ENCODE measurements at places on chromosomes 13 and 19.

DNA sequence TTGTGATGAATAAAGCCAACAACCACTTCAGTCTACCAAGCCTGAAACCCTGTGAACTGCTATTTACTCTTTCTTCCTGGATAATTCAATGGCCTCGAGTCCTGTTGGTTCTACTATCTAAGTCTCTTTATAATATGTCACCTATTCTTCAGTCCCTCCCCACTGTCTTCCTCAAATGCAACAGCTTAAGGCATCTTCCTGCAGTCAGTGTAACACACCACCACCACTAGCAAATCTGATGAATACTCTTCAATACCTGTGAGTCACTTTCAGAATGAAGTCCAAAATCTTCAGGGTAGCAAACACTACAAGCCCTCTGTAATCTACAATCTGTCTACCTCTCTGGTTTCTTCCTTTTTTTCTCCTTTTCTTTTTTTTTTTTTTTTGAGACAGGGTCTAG lies 32.9 kb downstream of the ZDHHC20 start:
- no peak for DNase-seq

DNA sequence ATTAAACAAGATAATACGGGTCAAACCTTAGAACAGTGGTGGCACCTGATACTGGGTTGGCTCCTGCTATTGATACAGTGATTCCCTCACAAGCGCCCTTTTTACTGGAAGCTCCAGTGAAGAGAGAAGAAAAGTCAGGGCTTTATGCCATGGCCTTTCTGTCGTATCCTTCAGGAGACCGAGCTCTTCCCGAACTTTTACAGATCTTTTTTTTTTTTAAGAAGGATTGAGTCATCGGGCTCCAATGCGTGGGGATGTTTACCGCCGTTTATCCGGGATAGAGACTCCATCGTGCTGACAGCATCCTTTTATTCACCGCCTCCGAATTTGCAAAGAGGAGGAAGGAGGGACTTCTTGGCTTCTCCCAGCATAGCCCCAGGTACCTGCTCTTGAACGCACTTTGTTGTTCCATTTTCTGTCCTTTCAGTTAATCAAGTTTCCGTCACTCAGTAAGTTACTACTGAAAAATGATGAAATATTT lies 574 bp downstream of the ZNF227 start:
- DNase-seq, result no peak

- no peak for DNase-seq
These were observed 10.3 kb downstream of the GJB6 start for GRCh38 chr13:20221772-20222171.

- no peak for DNase-seq
These were observed 2638.7 kb upstream of the PCDH20 start for GRCh38 chr13:64054321-64054720.

DNA sequence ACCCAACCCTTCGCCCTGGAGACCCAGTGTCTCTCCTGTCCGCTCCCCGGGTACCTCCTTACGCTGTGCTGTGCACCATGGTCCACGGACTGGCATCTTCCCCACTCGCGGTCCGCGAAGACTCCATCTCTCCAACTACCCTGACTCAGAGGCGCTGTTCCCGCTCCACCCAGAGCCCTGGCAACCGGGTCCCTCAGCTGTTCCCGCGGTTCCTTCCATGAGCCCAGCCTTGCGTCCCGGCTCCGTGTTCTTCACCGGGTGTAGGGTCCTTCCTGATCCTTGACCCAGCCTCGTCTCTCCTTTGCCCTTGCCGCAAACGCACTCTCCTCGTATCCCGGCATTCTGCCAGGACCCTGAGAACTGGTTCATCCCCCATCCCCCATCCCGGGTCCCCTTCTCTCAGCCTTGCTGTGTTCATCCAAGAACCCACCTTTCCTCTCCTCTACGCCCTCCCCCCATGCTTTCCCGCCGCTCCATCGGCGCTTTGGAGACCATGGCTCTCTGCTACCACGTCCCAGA lies 664 bp downstream of the ICAM5 start:
- DNase-seq, result no peak

DNA sequence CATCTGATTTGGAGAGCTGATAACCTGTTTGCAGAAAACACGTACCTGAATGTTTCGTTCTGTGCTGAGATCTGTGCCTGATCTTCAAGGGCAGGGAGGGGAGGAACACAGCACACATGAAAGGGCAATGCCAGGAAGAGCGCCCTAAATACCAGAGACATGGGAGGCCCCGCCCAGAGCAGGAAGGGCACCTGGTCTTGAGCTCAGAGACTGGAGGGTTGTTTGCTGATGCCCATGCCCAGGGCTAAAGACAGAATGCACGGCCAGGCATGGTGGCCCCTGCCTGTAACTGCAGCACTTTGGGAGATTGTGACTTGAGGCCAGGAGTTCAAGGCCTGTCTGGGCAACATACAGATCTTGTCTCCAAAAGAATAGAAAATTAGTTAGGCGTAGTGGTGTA lies 183.2 kb downstream of the TUBA3C start:
- DNase-seq, result no peak

DNA sequence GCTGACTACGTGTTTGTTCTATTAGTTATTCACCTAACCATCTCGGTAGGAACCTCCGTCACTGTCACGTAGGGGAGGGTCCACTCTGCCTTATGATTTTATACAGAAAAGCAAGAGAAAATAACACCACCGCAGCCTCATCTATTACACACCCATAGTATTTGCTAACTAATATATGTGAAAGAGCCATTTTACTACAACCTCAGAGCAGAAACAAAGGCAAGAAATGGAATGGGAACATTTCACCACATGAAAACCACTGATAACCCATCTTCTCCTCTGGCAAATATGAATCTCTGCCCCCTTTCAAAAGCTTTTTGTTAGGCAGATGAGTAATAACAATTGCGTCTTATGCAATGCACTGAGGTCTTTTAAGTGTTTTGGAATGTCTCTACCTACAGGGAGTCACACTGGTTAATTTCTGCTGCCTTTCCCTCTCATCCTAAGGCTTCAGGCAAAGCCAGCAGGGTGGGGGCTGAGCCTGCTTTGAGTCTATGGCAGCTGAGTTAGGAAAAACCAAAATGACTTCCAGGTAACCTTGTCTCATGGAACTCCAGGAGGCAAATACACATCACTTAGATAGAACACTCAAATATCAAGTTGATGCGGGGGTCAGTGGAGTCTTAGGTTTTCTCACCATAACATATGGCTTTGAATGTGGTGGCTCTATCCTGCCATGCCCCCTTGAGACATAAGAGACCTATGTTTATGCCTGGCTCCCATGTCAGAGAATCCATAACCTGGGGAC lies 15.0 kb downstream of the TSHZ3 start:
- no peak for DNase-seq

GRCh38 chr13:99741960-99742359 lies 229.6 kb downstream of the ZIC5 start:
- no peak for DNase-seq

DNA sequence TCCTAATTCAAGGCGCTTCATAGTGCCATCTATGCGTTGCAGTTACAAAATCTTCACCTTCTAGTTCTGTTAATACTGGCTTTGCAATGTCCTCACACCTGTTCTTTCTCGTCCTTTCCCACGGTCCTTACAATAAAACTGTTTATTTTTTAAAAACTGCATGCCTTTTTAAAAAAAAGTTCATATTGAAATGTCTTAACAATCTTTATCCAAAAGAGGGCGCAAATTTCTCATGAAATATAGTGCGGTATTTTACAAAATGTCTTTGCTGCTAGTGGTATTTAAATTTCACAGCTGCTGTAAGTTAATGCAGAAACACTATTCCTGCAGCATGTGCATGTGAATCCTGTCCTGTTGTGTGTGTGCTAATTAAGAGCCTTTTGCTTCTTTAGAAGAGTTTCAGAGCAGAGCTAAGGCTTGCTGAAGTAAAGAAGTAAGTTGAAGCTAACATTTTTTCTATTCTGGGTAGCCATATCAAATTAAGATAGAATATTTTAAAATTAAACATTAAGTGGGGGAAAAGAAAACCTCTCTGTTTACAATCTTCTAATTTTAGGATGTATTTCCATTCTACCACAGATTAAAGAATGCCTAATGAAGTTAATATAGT lies 15.8 kb upstream of the CLDN10 start:
- DNase-seq, result no peak

DNA sequence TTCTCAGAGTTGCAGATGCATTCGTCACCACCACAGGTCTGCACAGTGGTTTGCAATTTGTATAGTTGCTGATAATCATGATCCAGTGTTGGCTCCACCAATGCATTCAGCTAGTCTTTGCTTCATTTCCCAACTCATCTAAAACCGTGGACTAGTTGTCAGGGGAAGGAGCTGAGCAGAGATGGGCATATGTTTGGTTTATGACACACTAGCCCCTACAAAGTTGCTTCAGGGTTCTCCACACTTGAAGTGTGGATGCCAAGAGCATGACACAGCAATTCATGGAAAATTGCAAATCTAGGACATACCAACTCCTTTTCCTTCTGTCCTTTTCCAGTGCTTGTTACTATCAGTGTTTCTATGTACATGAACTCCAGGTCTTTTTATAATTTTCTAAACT lies 168.0 kb downstream of the TNFSF13B start:
- DNase-seq, result no peak

DNA sequence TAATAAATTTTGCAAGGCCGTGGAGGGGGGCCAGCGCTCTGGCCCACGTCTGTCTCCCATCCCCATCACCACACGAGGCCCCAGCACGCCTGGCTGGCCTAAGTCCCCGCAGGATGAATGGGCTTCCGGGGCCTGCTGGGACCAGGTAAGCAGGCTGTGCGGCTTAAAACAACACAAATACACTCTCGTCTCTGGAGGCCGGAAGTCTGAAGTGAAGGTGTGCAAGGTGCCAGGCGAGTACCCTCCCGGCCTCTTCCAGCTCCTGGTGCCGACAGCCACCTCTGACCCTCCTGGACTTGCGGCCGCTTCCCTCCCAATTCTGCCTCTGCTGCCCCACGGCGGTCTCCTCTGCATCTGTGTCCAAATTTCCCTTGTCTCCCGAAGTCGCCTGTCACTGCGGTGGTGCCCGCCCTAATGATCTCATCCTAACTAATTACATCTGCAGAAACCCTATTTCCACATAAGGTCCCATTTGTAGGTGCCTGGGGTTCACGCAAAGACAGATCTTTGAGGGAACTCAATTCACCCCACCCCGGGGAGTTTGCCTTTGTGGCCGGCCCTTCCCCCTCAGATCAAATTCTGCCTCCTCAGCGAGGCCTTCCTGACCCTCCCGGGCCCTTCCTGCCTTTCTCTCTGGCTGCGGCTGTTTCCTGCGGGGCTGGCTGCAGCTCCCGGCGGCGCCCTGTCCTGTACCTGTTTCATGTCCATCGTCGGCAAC lies 8.1 kb upstream of the PTBP1 start:
- DNase-seq, result no peak

DNA sequence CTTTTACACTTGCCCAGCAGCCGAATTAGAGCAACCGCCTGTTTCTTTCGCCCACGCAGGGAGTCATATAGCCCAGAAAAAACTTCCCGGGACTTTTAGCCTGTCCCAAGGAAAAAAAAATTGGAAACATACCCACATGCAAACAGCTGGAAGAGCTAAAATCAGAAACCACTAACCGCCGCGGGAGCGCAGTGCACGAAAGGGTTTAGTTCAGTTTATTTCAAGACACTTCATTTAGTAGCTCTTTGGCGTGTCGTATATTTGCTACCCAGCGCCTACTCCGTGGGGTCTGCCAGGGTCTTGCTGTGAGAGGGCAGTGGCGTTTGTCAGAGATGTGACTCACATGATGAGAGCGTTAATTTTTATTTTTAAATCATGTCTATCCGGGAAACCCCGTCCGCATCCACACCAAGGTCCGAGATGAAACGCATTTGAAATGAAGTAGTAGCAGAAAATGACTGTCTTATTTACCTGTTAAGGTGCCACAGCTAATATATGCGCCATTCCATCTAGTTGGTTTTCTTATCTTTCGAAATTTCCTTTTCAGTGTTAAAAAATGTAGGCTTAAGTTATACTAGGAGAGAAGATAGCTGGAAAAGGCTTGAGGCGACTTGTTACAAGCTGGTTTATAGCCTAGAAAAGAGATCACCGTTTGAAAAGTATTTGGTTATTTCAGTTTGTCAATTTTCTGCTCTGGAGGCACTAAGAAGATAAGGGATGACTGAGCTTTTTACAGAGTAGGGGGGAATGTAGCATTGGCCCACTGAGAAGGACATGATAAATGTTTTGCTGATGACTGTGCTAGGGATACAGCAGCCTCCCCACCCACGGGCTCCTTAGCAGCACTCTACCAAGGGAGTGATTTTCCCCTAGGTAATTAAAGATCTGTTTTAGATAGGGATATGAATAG lies 1.7 kb downstream of the KLF5 start:
- no peak for DNase-seq

Measured in stimulated activated CD8-positive, alpha-beta memory T cell treated with anti-CD3 and anti-CD28 coated beads, Interleukin-4, amount 100 ng/mL, for 4 hours (primary cell).